SJSA1 (cell line): ENCODE measurements at places on chromosomes 1 and 21. TPM values are rescaled to one million over a fixed set of nuclear protein-coding genes. Genes with fewer than 3 reads are reported as not detected.

GRCh38 chr1:6447818-6448748 lies 17.9 kb downstream of the TNFRSF25 start:
- no peak for DNase-seq

DNA sequence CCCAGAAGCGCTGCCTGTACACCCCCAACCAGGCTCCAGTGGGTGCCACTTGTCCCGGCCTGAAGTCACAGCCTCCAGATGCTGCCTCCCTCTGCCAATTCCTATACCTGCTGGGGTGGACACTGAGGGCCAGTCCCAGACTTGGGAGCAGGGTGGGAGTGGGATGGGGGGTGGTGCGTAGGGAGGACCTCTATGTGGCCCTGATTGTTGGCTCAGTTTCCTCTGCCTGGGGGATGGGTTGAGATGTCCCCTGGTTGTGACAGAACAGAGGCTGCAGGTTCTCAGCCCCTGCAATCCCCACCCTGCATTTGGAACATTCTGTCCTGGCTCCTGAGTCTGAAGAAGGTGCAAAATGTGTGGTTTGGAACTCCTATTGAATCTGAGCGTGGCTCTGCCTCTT lies 27.2 kb downstream of the RAB7B start:
- DNase-seq, result no peak

Gene OR2L8
- not detected in 2 replicates for total RNA-seq

Gene NTMT2
- not detected in 2 replicates for total RNA-seq
